Activated naive CD4-positive, alpha-beta T cell (primary cell): ENCODE measurements at places on chromosomes 1 and 21.

DNA sequence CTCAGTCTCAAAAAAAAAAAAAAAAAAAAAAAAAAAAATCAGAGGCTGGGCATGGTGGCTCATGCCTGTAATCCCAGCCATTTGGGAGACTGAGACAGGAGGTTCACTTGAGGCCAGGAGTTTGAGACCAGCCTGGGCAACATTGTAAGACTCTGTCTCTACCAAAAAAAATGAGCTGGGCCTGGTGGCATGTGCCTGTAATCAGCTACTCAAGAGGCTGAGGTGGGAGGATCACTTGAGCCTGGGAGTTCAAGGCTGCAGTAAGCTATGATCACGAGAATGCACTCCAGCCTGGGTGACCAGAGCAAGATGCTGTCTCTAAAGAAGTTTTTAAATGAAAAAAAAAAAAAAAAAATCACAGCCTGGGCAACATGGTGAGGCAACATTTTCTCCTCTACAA, 10.3 kb downstream of the SEMA4A start:
- no peak for DNase-seq

DNA sequence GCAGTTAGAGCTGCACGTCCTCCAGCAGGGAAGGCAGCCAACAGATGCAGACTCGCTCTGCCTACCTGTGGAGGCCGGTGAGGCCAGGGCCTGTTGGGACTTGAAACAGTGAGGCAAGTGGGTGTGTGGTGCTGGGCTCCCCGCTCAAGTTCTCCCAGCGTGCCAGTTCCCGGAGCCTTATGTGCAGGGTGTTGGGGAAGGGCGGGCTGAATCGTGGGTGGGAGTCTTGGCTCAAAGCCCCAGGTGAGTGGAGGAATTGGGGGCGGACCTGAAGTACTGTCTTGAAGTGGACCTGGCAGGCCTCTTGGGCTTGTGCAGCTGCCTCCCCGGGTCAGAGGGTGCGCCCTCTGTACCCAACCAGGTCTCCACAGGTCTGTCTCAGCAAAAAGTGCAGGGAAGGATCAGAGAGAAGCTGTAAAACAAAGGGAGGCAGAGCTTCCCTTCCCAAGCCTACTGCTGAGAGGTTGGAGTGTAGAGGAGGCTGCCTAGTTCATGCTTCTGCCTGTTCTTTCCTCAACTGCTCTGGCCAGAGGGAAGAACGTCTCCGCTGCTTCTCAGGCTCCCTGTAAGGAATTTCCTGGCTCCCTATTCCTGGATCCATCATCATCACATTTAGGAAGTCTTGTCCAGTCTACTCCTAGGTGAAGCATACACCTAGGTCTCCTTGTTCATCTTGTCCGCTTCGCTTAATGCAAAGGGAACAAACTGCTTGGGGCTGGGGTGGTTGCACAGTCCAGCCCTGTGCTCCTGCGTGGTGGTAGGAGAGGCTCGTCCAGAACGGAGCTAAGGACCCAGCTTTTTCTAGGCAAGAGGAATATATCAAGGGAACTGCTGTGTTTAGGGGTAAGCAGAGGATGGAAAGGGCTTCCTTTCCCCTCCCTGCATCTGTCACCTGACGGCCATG, 14.9 kb downstream of the UTP11 start:
- DNase-seq = no peak

DNA sequence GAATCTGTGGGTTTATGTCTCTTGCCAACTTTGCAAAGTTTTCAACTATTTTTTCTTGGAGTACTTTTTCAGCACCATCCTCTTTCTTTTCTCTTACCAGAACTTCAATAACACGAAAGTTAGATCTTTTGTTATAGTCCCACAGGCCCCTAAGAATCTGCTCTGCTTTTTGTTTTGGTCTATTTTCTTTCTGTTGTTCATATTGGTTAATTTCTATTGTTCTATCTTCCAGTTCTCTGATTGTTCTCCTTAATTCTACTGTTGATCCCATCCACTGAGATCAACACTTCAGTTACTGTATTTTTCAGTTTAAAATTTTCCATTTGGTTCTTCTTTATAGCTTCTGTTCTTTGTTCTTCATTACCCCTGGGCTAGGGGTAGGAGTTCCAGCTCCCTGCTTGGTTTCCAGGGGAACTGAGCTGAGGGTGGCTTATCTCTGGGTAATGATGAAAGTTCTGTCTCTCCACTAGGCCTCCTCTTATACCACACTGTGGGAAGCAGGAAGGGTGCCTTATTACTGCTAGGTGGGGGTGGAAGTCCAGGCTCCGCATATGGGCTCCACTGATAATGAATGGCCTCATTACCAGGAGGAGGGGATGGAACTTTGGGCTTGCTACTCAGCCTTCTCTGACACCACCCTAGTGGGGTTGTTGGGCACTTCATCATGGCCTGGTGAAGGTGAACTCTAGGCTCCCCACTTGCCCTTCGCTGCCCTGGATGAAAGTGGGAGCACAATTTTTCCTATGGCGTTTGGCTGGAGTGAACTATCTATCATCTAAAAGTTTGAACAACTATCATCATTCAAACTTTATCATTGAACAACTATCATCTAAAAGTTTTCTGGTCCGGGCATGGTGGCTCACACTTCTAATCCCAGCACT, 39.3 kb downstream of the NAV1 start:
- no peak for DNase-seq

DNA sequence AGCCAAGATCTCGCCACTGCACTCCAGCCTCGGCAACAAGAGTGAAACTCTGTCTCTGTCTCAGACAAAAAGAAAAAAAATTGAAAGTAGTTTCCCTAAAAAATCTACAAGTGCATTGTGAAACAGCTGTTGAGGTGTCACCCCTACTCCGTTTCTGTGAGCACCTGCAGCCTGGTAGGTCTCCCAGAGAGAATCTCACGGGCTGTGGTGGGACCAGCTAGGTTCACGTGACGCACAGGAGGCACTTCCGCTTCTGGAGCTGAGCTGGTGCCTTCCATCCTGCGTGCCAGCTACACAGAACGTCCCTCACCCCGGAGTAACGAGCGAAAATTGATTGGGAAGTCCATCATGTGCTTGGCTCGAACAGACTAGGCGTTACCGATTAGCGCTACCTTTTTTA, 66.8 kb downstream of the COL24A1 start:
- DNase-seq = no peak

- no peak for DNase-seq
Observed at GRCh38 chr1:236645016-236645680, 40.8 kb upstream of the HEATR1 start.

DNA sequence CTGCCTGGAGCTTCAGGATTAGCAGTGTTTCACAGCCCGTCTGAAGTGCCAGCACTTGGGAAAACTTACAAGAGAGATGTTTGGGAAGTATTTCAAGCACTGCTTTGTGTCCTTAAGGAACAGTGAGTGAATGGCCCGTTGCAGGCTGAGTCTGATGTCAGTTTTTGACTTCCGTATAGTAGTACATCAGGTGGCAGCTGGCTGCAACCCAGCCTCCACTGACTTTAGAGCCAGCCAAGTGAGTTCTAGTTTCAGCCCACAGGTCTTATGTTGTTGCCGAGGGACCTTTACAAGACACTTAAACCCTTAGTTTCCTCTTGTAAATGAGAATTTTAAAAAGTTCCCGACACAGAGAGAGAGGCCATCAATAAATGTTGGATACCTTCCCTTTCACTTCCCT, 35.0 kb downstream of the UCK2 start:
- no peak for DNase-seq

DNA sequence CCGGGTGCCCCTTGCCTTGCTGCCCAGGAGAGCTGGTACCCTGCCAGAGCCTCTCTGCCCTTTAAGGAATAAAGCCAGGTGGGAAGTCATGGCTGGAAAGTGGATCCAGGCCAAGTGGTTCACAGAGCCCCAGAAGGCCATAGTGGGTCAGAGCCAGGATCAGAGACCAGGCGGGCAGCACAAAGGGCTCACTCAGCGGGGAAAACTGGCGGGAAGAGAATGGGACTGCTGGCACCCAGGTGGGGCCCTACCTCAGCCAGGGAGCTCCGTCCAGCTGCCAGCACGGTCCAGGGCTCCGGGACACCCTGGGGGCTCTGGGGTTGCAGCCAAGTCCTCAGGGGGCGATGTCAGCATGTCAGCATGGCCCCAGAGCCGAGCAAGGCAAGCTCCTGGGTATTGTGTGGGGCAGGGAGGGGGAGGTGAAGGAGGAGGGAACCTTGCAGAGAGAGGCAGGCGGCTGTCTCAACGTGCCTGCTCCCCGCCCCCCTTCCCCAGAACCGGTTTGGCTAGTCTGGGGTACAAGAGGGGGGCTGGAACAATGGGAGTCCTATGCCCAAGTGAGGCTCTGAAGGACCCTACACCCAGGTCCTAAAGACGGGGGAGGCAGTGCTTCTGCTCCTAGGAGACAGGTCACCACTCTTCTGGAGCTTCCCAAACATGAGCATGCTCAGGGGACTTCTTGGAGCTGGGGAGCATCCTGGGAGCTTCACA, at the start of gene ARHGEF19:
TSS of gene ARHGEF19 (minus strand) at position 402 of the 711 bp plus-strand sequence. CDS start 3,598 bp downstream, outside the sequence.
- no peak for DNase-seq

- no peak for DNase-seq
Observed at GRCh38 chr1:229111703-229112319, 159.1 kb upstream of the RAB4A start.

DNA sequence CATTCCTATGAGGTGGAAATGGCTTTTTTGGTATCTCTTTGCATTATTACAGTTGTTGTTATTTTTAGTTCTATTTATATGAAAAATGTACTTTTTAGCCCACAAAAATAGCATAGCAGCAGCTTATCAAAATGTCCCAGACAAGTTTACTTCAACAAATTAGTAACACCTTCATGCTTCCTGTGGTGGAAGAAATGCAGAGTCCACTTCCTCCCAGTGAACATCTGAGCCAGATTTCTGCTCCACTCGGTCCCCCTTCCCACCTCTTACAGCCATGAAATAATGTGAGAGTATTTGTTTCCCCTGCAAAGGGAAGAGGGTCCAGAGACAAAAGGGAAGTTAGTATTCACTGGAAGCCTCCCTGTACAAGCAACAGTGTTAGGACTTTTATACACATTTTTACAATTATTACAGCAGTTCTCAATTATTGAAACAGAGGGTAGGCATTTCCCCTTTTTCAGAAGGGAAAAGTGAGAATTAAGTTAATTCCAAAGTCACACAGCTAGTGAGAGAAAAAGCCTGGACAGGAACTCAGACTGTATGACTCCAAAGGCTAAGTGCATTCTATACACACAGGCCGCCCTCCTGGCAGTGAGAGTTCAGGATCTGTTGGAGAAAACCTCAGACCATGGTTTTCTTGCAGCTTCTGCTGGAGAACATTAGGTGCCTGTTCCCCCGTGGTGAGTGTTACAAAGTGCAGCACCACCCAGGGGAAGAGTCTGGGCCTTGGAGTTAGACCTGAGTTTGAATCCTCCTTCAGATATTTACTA, 126.5 kb downstream of the PBX1 start:
- DNase-seq = no peak

- DNase-seq = no peak
Observed at GRCh38 chr21:43935711-43936110, 70.7 kb downstream of the AGPAT3 start.

GRCh38 chr1:30319765-30320580, 403.4 kb downstream of the MATN1 start:
- no peak for DNase-seq

DNA sequence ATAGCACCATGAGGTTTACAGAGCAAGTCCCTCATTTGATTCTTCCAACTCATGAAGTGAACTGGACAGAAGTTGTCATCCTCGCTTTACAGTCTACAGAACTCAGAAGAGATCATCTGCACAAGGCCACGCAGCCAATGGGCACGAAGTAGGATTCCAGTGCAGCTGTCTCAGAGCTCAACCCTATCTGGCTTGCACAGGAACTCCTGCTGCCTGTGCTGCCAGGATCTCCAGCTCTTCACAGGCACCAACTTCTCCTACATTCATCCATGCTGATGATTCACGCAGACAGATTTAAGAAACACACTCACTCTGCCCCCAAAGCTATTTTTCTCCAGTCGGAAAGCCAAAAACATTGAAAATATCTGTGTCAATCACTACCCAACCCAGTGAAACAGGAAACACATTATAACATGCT, 157.0 kb downstream of the RERE start:
- DNase-seq = no peak

- DNase-seq = no peak
Observed at GRCh38 chr21:30625449-30626165, 5.2 kb downstream of the KRTAP20-4 start.

GRCh38 chr1:22796642-22797041, 86.0 kb downstream of the EPHB2 start:
- DNase-seq = no peak

GRCh38 chr1:89545264-89546038, 20.8 kb downstream of the LRRC8B start:
- DNase-seq = no peak

- DNase-seq = no peak
Observed at GRCh38 chr1:103122983-103123720, 14.8 kb upstream of the COL11A1 start.

GRCh38 chr1:62391369-62391971, 45.4 kb upstream of the USP1 start:
- DNase-seq = no peak

DNA sequence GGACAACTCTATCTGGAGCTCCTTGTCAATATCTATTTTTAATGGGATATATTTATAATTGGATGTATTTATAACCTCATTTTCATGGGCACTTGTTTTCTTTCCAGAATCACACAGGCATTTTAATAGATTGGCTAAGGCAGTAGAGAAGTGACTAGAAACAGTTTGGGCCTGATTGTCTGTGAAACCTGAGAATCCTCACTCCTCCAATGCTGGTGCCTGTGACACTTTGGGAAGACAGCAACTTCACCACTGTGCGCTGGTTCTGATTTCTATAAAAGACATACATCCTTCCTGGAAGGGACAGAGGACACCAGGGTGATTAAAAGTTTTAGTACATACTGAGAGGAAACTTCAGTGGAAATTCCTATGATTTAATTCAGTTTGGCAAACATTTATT, 39.6 kb upstream of the RXRG start:
- DNase-seq = no peak

DNA sequence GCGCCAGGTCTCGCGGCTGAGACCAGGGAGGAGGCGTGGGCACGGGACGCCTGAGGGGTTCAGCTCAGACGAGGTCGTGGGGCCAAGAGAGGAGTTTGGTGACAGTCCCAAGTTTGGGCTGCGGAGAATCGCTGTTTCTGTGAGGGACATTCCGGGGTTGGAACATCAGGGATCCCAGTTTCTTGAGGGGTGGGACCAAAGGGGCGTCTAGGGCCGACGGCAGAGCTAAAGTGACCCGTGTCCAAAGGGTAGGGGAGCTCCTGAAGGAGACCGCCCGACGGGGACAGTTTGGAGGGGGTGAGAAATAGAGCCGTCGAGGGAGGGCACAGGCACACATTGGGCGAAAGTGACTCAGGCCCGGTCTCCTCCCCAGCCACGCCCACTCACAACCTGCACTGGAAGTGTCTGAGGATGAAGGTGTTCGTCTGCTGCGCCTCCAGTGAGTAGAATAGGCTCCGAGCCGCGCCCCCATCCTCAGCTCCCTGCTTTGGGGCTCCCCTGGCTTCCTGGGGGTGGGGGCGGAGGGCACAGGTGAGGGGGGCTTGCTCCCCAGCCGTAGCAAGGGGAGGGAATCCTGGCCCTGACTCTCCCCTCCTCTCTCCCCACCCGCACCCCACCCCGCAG, 7.0 kb downstream of the EFNA3 start:
- DNase-seq = peak; percentile 49
